ENCODE measurements at places on chromosomes 7 and 10. TPM values are rescaled to one million over a fixed set of nuclear protein-coding genes. Genes with fewer than 3 reads are reported as not detected.

DNA sequence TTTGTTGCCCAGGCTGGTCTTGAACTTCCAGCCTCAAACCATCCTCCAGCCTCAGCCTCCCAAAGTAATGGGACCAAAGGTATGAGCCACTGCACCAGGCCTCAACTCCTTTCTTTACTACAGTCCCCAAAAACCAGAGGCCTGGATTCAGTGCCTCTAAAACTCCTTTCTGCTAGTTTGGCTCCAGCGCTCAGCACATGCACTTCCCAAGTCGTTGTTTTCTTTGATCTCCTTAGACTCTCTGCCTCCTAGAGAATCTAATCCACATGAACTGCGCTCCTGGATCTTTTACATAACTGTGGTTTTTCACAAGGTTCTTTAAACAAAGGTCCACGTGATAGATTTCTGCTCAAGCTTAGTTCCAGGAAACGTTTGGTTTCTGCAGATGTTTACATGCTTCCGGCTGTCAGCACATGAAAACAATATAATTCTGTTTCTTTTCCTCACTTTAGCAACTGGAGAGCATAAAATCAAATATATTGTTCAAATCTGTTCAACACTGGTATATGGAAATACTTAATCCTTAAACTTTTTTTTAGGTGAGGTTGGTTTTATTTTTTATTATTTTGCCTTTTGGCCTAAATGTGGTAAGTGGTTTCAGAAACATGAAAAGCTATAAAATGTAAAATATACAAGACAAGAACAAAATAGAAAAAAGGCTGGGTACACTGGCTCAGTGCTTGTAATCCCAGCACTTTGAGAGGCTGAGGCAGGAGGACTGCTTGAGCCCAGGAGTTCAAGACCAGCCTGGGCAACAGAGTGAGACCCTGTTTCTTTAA lies 270.5 kb upstream of the MKLN1 start:
- no peak for DNase-seq

DNA sequence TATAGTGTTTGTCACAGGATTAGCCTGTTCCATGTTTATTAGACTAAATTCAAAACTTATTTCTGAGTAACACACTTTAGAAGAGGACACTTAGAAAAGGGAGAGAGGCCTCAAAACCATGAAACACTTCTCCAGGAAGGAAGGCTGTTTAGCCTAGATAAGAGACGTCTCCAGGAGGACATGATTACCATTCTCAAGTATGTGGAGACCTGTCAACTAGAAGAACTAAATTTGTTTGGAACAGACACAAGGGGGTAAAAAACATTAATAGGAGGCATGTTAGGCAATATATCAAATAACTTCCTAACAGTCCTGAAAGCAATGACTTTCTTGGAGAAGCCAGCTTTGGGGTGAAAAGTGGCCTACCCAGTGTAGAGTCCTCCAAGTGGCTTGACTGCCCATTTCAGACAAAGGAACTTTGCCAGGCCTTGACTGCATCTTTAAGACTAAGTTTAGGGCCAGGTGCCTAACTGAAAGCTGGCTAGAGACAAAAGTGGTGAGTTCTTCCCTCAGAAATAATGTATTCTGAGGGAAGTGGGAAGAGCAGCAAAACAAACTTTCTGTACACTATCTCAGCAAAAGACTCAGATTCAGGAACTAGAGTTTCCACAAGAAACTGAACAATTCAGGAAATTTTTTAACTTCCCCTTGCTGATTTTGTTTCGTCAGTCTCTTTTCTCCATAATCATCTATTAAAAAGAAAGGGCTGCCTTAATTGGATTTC lies 11.8 kb downstream of the NCOA4 start:
- DNase-seq, result no peak

GRCh38 chr10:33045421-33045820 lies 87.4 kb upstream of the ITGB1 start:
- no peak for DNase-seq

- DNase-seq, result peak; percentile 95
Observed at GRCh38 chr7:155190688-155191087, 107.0 kb upstream of the INSIG1 start.

DNA sequence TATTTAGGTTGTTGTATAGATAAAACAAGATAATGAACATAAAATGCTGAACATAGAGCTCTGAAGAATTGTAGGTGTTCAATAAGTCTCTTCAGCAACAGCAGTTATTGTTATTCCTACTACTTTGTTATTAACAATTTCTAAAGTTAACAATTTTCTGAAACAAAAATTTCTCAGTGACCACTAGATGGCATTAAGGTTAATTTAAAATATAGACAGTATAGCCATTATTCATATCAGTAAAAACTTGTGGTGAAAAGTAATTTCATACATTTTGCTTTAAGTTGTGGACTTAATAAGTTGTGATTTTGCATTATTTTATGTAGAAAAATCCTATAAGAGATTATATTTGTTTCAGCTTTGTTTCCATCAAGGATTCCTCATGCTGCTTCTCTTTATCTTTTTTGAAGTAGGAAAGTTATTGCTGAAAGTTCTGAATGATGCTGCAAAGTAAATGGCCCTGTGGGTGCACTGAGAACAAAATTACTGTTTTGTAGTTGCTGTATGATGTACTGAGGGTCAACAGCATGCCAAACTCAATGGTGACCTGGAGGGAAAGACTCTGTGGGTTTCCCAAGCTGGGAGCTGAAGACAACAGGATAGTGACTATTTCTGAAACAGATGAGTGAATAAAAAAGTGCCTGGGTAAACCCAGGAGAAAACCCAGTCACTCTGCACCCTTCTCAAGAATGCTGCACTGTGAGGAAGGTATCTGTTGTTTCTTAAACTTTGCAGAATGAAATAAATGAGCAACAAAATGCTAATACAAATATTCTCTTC lies 253.6 kb downstream of the KIF20B start:
- DNase-seq, result no peak

GRCh38 chr7:91212582-91212981 lies 51.7 kb upstream of the FZD1 start:
- no peak for DNase-seq

Gene H2BK1
- not detected for total RNA-seq

Gene SUN1
- 105 TPM for total RNA-seq
